SW 1271 (cell line): ENCODE measurements at places on chromosomes 2 and 18.

DNA sequence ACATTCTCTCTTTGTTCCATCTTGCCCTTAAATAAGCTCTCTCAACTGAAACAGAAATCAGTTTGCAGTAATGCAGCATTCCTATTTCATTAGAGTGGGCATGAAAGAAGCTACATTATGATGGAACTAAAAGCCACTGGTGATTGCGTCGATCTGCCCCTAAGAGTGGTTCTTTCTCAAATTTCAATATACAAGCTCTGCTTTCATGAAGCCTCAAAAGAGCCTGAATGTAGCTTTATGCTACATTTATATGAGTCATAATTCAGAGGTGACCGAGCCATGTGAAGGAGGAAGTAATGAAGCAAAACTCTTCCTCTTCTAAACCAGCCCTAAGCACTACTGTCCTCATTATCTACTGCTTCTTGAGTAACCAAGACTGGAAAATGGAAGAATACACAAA is 64.8 kb upstream of the CYTIP start:
- DNase-seq = no peak

DNA sequence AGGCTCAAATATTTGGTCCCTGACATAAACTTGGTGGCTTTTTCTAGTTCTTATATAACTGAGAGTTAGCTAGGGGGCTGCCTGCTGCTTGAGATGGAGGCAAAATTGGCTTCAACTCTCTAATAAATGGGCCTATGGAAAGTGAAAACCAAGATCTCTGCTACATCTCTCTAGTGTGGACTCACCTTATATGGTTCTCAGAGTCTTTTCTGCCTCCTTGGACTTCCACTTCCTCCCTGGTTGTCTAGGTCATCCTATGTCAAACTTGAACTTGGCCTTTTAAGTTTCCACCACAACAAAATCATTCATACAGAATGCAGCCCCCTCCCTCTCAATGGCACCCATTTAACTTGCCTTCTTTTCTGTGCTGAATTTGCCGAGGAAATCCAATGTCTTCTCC is 23.9 kb upstream of the ARHGAP25 start:
- no peak for DNase-seq

DNA sequence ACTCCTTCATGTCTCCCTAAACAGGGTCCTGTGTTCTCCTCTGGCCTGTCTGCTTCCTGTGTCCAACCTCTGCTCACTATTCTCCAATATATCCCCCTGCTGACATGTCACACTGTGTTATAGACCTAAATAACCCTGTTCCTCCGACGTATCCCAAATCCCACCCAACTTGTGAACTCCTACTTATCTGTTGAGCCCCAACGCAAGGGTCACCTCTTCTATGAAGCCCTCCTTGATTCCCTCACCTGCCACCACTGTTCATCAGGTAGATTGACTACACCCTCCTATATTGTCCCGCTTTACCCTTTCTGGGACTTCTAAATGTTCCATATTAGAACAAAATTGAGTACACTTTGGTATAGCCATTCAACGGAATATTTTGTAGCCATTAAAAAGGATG is 42.1 kb downstream of the PCARE start:
- DNase-seq = no peak

DNA sequence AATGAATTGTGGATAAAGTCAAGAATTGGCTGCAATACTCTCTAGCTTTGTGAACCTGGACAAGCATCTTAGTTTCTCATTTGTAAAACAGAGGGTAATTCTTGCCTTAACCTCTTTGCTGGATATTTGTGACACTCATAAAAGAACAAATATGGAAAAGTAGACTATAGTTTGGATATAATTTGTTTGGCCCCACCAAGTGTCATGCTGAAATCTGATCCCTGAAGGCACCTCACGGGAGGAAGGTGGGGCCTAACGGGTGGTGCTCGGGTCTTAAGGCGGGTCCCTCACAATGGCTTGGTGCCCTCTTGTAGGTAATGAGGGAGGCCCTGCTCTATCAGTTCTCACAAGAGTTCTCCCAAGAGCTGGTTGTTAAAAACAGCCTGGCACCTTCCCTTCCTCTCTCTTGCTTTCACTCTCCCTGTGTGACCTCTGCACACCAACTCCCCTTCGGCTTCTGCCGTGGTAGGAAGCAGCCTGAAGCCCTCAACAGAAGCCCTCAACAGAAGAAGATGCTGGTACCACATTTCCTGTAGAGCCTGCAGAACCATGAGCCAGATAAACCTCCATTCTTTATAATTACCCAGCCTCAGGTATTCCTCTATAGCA is 37.4 kb downstream of the ARL4C start:
- no peak for DNase-seq

DNA sequence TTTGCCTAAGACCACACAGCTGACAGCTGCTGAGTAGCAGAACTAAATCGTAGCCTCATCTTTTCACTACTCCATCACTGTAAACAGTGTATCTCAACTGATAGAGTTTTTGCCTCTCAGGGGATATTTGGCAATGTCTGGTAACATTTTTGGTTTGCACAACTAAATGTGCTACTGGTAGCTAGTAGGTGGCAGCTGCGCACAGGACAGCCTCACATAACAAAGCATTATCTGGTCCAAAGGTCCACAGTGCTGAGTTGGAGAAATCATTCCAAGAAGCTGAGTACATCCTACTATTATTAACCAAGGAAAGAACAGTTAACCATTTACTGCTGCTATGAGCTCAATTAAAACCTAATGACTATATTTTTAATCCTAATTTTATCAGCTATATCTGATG is 6.1 kb upstream of the CCDC102B start:
- no peak for DNase-seq

DNA sequence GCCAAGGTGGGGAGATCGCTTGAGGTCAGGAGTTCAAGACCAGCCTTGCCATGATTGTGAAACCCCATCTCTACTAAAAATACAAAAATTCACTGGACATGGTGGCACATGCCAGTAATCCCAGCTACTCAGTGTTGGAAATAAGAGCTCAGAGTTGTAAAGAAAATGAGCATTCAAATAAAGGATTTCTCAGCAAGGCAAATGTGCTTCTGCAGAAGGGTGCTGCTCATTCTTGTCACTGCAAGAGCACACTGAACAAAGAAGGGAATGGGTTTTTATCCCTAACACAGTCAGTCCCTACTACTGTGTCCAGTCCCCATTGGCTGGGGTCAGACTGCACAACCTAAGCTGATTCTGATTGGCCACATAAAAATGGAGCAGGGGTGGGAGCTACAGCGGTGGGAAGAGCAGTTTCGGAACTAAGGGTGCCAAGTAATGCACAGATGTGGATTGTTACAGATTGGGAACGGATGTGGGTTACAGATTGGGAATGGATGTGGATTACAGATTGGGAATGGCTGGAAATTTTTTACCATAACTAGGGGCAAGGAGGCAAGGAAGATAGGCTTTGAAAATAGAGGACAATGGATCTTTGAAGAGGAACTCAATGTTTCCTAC is 31.1 kb upstream of the TRAPPC8 start:
- no peak for DNase-seq

- DNase-seq = peak; percentile 53
These were observed 148.3 kb upstream of the KLHL14 start for GRCh38 chr18:32920796-32921787.

DNA sequence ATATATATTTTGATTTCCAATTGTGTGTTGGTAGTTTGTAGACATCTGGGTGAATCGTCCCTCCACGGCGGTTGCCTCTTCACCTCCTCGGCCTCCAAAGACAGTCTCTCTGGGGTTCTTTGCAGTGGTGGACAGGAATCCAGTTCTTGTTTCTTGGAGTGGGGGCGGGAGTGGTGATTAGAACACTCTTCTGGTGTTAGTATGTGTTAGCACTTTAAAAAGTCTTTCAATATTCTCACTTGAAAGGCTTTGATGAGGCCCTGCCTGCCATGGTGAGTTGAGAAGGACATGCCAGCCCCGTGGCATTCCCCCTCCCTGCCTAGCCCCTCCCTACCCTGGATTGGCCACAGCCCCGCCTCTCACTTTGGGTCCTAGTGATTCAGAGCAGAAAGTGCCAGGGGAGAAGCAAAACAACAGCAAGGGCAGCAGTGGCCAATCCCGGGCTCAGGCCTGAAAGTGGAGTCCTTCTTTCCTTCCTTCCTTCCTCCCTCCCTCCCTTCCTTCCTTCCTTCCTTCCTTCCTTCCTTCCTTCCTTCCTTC is 316.8 kb upstream of the HS6ST1 start:
- no peak for DNase-seq

GRCh38 chr2:42371611-42372473 is 10.8 kb upstream of the COX7A2L start:
- DNase-seq = no peak

DNA sequence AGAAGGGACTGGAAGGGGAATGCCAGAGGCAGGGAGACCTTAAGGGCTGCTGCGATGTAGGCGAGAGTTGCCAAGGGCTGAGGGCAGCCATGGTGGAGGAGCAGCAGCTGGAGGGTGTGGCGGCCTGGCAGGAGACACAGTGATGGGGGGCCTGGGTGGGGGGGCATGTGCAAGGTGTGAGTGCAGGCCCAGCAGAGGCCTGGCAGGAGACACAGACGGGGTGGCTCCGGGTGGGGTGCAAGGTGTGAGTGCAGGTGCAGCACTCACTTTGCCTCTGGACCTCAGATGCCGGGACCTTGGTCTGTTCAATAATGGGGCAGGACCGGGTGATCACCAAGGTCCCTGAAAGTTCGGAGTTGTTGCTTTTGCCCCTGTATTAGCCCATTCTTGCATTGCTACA is 76.2 kb upstream of the ODC1 start:
- DNase-seq = no peak

DNA sequence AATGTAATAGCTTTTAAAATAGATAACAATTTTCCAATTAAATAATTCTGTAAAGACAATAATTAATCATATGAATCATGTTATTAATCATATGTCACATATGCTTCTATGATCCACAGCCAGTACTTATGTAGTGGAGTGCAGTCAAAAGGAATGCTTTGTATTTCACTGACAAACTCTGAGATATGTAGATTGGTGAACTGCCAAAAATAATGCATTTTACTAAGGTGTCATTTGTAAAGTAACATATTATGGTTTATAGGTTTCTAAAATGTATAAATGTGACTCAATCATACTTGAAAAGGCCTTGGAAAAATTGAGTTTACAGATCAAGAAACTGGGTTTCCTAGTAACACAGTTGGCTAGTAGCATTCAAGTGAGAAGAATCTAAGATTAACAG is 93.8 kb upstream of the KCNH7 start:
- no peak for DNase-seq

- DNase-seq = no peak
These were observed 266.3 kb downstream of the SATB2 start for GRCh38 chr2:199191461-199191860.

- no peak for DNase-seq
These were observed 153.4 kb downstream of the SH3RF3 start for GRCh38 chr2:109282360-109282759.

DNA sequence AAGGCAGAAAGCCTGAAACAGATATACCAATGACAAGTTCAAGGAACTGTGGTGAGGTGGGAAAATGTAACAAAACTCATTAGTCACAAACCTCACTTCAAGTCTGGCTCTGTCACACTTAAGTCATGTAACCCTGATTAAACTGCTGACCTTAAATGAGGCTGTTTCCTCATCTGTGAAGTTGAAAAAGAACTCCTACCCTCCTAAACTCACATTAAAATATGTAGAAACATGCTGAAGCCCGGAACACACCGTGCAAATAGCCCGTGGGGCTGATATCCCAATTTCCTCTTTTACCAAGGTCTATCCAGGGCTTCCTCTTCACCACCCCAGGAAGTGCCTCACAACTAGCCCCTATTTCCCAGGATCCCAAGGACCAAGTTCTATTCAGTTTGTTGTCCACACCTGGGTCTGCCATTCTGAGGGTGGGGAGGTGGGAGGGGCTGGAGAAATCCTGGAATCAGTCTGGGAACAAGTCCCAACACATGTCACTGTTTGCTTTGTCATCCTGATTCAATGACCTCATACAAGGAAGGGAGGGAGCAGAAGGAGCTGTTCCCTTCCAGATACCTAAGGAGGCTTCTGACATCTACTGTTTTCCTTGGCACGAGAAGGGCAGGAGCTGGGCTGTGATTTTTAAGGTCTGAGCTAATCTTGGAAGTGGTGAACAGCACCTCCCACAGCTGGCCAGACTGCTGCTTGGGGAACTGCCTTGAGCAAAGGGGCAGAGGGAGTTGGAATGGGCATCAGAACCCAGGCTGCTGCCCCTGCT is 42.3 kb downstream of the SLC4A1AP start:
- peak; percentile 53 for DNase-seq

DNA sequence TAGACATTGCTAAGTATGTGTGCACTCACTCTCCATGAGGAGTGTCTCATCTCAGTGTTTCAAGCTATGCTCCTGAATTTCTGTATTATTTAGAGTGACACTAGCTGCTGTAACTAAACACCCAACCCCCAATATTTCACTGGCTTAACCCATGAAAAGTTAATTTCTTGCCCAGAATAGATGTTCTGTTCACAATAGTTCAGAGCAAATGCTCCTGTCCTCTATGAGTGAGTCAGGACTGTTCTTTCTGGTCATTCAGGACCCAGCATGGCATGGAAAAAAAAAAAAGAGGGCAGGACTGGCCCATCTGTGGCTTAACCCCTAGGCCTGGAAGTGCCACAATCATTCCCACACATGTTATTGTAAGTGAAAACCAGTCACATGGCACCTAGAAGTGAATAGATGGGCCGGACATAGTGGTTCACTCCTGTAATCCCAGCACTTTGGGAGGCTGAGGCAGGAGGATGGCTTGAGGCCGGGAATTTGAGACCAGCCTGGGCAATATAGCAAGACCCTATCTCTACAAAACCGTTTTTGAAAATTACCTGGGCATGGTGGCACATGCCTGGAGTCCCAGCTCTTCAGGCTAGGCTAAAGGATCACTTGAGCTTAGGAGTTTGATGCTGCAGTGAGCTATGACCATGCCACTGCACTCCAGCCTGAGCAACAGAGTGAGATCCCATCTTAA is 663.6 kb downstream of the IRS1 start:
- DNase-seq = no peak

GRCh38 chr18:39587586-39587985 is 2022.0 kb upstream of the CELF4 start:
- DNase-seq = no peak

DNA sequence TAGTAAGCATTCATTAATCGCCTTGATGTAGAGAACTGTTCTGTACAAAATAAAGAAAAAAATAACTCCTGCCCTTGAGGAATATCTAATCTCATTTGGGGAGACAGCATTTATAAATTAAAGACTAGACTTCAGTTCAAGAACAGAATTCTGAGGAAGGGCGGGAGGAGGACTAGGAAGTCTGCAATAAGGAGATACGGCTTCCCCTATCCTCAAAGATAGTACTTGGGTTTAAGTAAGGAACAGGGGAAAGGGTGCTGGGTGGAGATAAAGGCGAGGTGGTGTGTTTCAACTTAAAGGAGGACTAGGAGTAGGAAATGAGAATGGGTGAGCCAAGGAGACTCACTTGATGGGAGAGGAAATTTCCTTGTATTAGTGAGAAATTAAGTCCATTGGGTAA is 121.9 kb upstream of the MSTN start:
- no peak for DNase-seq

DNA sequence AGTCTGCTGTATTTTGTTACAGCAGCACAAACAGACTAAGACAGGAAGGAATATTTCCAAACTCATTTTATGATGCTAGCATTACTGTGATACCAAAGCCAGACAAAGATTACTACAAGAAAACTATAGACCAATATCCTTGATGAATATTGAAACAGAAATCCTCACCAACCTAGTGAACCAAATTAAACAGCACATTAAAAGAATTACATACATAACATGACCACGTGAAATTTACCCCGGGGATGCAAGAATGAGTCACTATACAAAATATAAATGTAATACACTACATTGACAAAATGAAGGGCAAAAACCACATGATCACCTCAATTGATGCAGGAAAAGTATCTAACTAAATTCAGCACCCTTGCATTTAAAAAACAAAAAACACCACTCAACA is 112.6 kb downstream of the CHN1 start:
- no peak for DNase-seq
